ENCODE measurements at places on chromosomes 16 and 17.

DNA sequence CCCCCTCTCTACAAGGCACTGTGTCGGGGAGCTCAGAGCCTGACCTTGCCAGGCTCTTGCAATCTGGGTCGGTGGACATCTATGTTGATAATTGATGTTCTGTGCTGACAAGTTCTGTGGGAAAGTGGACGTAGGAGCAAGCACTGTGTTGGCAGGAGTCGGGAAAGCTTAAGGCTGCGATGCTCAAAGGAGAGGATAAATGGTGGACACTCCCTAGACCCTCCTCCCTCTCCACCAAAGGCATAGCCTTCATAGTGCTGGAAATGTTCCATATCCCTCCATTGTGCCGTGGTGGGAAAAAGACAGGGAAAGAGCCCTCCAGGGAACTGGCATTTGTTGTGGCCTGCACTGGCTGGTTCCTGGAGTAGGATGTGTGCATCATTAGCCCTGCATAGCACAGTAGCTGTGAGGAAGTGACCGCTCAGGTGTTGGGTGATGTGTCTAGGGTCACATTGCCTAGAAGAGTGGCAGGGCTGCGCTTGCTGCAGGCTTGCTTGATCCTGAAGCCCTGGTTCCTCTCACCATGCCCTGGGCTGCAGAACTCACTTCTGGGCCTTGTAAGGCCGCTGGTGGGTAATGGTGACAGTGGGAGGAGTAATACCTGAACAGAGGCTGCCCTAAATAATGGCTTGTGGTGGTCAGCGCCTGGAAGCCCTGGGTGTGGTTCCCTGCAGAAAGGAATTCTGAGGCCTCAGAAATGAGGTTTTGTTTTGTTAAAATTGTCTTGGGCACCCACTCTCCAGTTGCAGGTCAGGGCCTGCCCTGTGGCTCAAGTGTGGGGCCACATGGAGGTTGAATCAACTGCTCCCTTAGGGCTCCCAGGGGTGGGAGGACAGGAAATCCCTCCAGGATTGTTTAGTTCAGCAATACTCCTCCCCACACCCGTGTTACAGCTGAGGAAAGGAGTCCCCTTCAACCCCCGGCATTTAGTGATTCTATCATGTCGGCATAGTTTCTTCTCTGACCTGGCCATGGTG, 62.6 kb downstream of the KSR1 start:
- DNase-seq = no peak

DNA sequence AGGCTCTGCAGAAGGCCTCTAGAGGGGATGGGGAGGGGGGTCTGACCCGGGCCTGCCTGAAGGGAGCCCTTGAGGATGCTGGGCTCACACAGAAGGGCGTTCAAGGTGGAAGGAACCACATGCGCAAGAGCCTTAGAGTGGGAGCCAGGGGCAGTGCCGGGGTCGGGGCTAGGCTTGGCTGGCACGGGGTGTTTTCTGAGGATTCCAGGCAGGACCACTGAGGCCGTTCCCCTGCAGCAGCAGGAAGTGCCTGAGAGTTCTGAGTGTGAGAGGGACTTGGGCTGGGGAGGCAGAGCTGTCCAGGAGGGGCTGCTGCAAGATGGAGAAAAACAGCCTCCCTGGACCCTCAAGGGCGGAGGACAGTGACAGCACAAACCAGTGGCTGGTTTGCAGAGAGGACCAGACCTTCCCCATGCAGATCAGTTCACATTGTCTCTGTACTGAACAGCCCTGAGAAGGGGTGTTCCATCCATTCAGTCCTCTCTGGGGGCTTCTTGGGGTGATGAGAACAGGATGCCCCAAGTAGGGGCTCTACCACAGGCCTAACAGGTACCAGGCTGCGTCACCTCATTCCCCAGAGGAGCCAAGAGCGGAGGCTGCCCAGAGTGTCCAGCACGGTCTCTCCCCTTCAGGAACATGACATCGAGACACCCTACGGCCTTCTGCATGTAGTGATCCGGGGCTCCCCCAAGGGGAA, 3.4 kb downstream of the NDRG4 start:
- DNase-seq = no peak

GRCh38 chr17:35914354-35914753, 16.2 kb downstream of the RDM1 start:
- DNase-seq = no peak

- no peak for DNase-seq
These were observed 536 bp downstream of the TMC6 start for GRCh38 chr17:78127888-78128550.

- DNase-seq = no peak
These were observed 15.9 kb upstream of the ULK2 start for GRCh38 chr17:19883537-19884215.

- DNase-seq = no peak
These were observed 57.2 kb downstream of the VAC14 start for GRCh38 chr16:70743791-70744190.

DNA sequence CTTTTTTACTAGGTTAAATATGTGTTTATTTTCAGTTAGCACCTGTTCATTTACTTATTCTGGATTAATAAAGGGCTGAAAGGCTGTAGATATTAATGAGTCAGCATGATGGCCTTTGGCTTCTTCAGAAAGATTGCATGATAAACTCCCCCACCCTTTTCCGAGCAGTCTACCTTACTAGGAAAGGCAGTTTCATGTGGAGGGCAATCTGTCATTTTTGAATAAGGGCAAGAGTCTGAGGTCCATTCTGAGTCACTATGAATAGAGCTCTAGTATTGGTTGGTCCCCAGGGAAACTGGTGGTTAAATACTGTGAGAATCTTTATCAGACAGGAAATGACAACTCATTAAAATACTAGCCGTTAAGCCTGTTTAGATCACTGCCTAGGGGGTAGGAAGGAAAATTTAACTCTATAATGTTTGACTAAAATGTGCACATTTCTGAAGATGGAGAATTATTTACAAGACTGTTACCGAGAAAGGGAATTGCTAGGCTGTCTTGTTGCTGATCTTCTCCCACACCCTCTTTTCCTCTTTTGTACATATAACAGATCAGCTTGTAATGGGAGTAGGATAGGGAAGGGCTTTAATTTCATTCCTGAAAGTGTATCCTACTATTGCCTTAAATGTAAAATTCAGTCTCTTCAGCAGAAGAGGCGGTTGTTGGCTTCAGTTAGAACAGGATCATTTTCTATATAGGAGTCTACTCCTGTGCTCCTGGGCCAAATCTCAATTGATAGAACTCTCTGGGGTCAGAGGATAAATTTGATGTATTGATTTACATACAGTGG, 63.3 kb downstream of the TUBD1 start:
- DNase-seq = no peak

DNA sequence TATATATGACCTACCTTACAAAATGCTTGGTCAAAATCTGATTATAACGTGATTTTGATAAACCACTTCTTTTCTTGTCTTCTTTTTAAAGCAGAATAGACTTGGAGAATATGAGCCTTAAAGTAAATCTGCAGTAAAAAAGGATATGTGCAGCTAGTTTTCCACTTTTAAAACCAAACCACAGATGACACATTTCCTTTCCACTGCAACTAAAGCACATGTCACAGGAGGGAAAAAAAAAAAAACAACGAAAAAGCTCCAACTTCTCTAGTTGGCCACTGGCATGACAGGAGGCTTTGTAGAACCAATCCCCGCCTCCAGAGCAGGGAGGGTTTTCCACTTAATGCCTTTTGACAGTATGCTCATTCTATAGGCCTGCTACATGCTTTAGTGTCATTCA, at the start of gene EVI2A:
Gene EVI2A (minus strand): TSS at position 142 of the 400 bp plus-strand sequence. CDS start 2,609 bp downstream, outside the sequence.
- peak; percentile 74 for DNase-seq

DNA sequence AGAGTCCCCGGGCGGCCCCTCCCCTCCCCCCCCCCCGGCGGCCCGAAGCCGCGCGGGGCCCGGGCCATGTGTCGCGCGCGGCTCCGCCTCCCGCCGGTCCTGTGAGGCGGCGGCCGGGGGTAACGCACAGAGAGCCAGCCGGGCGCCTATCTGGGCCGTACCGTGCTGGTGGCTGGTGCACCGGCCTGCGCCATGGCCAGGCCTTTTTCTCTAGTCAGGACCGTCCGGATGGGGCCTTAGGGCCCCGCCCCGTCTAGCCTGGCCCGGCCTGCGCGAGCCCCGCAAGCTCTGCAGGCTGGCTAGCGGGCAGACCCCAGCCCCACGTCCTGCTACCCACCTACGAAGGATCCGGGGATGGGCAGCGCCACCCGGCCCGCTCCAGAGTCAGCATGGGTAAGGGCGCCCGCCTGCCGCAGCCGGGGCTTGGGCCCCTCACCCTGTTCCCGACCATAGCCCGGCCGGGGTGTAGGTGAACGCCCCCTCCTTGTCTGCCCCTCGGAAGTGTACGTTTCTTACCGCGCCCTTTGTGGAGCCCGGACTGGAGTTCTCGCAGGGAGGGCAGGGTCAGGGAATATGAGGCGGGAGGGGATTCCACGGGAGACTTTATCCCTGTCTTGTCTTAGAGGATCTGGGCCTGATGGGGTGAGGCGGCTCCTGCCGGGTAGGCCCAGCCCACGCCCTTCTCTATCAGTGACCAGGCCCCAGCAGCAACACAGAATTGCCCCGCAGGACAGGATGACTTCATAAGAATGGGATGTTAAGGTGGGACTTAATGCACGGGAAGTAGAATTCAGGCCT, at the start of gene CENPT:
Gene CENPT (minus strand): TSS at position 630 of the 798 bp plus-strand sequence. CDS start 13,834 bp downstream, outside the sequence.
- DNase-seq = peak; percentile 11

GRCh38 chr16:80875616-80876015, 71.2 kb upstream of the CDYL2 start:
- DNase-seq = no peak

DNA sequence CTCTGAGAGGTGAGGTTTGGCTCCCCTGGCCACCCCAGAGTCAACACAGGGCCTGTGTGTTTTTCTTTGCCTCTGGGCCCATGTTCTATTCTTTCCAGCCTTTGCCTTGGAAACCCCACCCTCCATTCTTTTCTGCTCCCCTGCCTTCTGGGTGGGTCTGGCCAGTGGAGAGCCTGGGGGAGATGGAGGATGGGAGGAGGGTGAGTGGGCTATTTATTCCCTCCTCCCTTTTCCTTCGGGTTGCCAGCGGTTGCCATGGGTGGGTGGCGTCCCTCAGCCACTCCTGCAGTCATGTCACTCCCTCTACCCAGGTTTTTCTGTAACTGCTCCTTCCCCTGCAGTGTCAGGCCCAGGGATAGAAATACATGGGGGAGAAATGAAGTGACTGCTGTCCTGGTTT, 15.5 kb downstream of the CMIP start:
- DNase-seq = no peak

DNA sequence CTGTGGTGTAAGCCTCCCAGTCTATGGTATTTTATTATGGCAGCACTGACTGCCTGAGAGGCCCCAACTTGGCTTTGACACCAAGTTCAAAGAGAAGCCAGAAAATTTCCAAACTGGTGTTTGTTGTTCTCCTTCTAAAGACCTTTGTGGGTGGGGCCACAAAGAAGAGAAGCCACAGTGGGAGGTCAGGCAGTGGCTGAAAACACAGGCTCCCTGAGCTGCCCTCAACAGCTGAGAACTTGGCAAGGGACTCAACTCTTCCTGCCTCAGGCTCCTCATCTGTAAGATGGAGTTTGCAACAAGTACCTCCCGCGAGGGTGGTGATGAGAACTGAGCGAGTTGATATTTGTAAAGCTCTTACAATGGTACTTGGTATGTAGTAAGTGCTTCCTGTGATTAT, 18.2 kb downstream of the CES5A start:
- DNase-seq = no peak

- DNase-seq = no peak
These were observed 14.6 kb downstream of the COTL1 start for GRCh38 chr16:84603140-84603816.

- no peak for DNase-seq
These were observed 583.4 kb upstream of the PSMD7 start for GRCh38 chr16:73713251-73713650.

GRCh38 chr17:40086150-40087044, 14.0 kb downstream of the NR1D1 start:
- DNase-seq = peak; percentile 54

GRCh38 chr16:85652431-85653221, 36.1 kb downstream of the GINS2 start:
- no peak for DNase-seq

- no peak for DNase-seq
These were observed 28.8 kb upstream of the ABCC11 start for GRCh38 chr16:48276102-48276501.

DNA sequence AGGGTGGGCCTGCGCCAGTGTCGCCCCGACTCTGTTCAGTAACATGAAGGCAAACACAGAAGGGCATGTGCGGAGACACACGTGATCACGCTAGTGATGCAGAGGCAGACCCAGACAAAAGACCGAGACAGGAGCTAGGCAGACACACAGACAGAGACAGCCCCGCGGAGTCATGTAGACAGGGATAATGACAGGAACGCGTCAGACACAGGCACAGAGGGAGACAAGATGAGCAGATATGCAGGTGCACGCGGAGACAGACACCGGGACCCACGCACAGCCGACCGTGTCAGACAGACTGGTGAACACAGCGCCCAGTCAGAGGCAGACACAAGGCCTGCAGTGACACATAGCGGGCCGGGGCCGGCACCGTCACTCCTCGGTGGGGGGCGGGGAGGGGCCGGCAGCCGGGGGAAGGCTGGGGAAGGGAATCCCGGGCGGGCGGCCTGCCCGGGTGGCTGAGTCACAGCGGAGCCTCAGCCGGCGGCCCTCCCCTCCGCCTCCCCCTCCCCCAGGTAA, 7.4 kb downstream of the KDM6B start:
- DNase-seq = peak; percentile 91

DNA sequence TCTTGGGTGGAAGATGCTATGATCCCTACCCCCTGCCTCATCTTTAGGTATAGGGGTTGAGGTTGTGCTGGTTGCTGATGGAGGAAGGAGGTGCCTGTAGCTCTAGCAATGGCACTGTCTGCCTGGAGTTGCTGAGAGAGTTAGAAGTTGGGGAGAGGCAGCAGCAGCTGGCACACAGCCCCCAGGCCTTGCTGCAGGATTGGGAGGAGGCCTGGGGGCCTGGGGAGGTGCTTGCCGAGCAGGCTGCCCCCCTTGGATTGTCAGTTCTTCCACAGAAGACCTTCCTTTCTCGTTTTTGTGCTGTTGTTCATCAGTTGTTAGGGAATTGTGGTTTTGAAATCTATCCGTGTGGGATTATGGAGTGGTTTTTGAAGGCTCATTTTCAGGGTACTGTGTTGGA, 52.9 kb downstream of the SEC14L1 start:
- DNase-seq = no peak

GRCh38 chr16:14043278-14043677, 27.8 kb upstream of the MRTFB start:
- DNase-seq = no peak

DNA sequence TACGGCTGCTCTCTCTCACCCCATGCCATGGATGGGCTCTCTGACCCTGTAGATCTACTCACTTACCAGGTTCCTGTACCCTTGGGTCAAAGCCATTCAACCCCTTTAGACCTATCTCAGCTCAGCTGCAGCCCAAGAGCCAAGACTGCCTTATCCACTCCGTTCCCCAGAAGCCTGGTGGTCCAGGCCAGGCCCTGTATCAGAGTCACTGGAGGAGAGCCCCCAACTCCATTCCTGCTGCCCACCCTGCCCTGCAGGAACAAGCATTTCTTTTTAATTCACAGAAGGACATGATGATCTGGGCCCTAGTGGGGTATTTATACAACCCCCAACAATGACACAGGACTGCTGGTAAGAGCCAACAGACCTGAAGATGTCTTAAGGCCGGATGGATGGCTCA, 76.8 kb downstream of the AIPL1 start:
- no peak for DNase-seq

GRCh38 chr16:3766177-3766576, 48.9 kb upstream of the TRAP1 start:
- DNase-seq = no peak

- DNase-seq = no peak
These were observed 64.9 kb upstream of the LRRC37A3 start for GRCh38 chr17:64984181-64984580.

GRCh38 chr16:56048425-56049105, 142.7 kb upstream of the GNAO1 start:
- no peak for DNase-seq
